ENCODE measurements at places on chromosomes 13 and 19.

DNA sequence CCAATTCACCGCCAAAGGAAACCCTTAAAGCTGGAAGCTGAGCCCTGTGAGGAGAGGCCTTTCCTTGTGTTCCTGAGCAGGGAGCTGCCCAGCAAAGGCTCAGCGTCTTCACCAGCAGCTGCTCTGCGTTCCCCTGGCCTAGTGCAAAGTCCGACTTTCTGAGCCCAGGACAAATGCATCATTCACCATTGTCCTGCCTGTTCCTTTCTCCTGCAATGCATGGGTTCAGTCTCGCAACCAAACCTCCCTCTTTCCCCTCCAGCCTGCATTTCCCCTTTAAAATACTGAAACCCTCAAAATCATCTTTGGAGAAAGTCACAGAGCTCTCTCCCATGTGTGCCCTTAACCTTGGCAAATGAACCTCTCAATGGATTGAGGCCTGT, 12.9 kb upstream of the TMEM255B start:
- DNase-seq: peak; percentile 42

GRCh38 chr13:49140910-49141611, 79.1 kb upstream of the MLNR start:
- no peak for DNase-seq

DNA sequence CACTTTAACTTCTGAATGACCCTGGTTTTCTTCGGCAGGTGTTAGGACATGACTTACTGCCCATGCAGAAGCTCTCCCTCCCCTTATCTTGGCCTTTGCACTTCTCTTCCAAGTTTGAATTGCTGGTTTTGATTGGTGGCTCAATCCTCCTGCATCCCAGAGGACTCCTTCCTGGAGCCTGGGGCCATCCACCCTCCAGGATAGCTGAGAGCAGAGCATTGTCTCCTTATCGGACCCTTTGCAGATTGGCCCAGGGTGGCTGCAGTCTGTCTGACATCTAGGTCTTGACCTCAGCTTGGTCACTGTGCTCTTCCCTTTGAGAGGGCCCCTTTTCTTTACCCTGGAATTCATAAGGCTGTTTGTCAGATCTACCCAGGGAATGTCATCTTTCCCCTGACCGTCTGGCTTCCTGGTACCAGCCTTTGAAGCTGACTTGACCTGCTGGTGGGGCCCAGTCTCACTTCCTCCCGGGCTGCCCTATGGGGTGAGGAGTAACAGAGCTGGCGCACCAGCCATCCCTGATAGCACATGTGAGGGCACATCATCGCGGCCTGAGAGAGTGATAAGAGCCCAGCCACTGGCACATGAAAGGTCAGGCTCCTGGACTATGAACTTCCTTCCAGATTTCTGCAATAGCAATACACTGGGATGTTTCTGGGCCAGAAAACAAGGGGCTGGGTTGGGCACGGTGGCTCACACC, 172.9 kb upstream of the UBL3 start:
- DNase-seq: no peak

- peak; percentile 89 for DNase-seq
These were observed 441.5 kb upstream of the KLF12 start for GRCh38 chr13:74575729-74576125.

GRCh38 chr13:71459708-71460107, 407.3 kb downstream of the DACH1 start:
- no peak for DNase-seq

- no peak for DNase-seq
These were observed 22.9 kb downstream of the CD70 start for GRCh38 chr19:6568010-6568526.

DNA sequence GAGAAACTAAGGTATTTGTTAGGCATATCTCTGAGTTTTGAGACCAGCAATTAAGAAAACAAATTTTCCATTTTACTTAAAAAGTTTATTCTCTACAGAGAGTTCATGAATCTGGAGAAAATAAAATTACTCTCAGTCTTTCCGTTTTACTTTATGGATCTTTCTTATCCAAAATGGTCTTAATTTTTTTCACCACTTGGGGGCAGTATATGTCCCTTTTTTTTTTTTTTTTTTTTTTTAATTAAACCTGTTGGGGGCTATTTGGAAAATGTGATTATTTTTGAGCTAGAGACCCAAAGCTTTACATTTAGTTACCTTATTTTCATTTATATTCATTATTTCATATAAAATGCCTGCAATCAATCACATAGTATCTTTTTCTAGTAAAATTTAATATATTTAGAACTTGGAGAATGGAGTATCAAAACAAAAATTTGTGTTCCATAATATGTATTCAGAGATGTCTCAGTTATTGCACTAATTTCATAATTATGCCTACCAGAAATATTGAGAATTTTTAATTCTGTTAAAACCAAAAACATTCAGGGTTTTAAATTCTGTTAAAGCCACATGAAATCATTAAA, 27.1 kb downstream of the PIBF1 start:
- DNase-seq: peak; percentile 65

DNA sequence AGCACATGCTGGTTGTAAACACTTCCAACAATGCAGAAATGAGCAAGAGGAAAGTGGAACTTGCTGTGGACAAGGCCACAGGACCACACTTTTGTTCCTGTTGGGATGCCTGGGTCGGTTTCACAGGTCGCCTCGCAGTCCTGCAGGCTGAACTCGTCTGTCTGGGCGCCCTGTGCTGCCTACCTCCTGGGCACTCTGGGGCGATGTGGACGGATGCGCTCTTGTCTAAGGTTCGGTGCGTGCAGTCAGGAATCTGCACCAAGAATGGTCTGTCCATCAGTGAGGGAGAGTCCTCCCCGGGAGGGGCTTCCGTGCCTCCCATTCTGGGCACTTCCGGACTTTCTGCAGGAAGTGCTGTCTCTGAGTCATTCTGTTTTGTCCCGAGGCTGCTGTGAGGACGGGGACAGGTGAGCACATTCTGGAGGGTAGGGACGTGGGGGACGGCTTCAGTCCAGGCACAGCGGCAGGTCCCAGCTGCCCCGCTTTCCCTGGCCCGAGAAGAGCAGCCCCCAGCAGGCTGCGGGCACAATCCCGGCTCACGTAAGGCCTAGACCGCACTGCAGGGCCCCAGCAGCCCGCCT, 24.1 kb upstream of the SLITRK1 start:
- no peak for DNase-seq

GRCh38 chr13:44396701-44397580, 23.3 kb downstream of the SERP2 start:
- peak; percentile 92 for DNase-seq
